Activated B cell treated with CpG ODN at 0.5 μM for 24 hours (primary cell): ENCODE measurements at places on chromosomes 1 and 21. TPM values are rescaled to one million over a fixed set of nuclear protein-coding genes. Genes with fewer than 3 reads are reported as not detected.

GRCh38 chr1:200733907-200734306 is 4.8 kb upstream of the CAMSAP2 start:
- DNase-seq: no peak

GRCh38 chr1:5393603-5394002 is 598.6 kb downstream of the NPHP4 start:
- no peak for DNase-seq

Gene RIMKLA
- 0.02 TPM in 1 of 2 replicates, not detected in the other for total RNA-seq

DNA sequence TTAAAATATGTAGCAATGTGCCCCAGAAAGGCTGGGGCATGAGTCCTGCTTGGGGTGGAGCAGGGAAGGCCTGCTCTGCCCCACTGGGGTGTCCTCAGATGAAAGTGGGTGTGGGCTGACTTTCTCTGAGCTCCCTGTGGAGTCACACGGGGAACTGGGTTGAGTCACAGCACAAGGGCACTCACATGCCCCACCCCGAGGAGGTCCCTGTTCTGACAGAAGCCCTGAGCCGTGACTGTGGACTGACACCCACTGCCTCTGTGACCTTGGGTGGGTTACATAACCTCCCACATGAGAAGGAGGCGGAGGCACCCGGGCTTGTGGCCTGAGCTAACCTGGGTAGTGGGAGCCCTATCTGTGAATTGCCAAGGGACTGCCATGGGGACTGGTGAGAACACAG is 52.5 kb upstream of the TINAGL1 start:
- DNase-seq: no peak

DNA sequence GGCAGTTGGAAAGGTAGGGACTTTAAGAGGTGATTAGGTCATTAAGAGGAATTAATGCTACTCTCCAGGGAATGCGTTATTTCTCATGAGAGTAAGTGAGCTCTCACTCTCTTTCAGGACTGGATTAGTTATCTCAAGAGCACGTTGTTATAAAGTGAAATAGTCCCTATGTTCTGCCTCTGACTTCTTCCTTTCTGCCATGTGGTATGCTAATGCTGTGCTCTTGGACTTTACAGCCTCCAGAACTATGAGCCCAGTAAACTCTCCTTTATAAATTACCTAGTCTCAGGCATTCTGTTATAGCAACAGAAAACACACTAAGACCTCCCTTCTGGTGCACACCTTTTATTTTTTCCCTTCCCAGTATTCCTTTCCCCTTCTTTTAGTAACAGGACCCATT is 187.8 kb downstream of the NR5A2 start:
- DNase-seq: no peak

Gene GBP5
- total RNA-seq: 19.9 and 22.8 TPM in 2 replicates
